ENCODE measurements at places on chromosomes 2 and 18.
A peak's percentile ranks its signal among the peaks of the same experiment; 100 is the strongest.

- no peak for DNase-seq
Observed at GRCh38 chr2:52345082-52345481, 1313.2 kb upstream of the NRXN1 start.

DNA sequence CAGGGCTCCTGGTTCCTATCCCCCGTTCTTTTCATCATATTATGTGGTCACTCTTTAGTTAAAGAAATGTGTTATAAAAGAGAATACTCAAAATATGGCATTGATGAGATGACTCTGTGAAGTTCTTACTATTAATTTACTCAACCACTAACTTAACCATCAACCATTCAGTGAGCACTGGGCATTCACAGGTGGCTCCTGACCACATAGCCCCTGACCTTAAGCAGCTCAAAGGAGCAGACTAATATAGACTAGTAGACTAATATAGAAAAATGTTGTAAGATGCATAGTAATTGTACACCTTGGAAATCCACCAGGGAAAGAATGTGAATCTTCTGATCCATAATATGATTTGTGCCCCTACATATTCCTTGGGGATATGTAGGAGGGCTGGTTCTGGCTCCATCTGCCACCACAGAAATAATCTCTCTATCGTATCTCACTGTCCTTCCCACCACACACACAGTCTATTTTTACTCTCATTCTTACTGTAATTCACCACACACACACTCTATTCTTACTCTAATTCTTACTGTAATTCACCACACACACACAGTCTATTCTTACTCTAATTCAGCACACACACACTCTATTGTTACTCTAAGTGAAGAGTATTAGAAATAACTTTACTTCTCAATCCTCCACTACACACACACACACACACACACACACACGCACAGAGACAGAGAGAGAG is 188.9 kb upstream of the ITGA4 start:
- DNase-seq, result peak; percentile 4

- DNase-seq, result no peak
Observed at GRCh38 chr2:120109186-120110061, 96.5 kb downstream of the EPB41L5 start.

- no peak for DNase-seq
Observed at GRCh38 chr2:53945538-53945937, 25.3 kb downstream of the PSME4 start.

GRCh38 chr2:44833171-44834069 is 108.1 kb upstream of the SIX3 start:
- DNase-seq, result no peak

- DNase-seq, result no peak
Observed at GRCh38 chr18:56083097-56083521, 495.1 kb upstream of the TCF4 start.

GRCh38 chr2:146038014-146038413 is 1518.1 kb upstream of the ZEB2 start:
- DNase-seq, result no peak

DNA sequence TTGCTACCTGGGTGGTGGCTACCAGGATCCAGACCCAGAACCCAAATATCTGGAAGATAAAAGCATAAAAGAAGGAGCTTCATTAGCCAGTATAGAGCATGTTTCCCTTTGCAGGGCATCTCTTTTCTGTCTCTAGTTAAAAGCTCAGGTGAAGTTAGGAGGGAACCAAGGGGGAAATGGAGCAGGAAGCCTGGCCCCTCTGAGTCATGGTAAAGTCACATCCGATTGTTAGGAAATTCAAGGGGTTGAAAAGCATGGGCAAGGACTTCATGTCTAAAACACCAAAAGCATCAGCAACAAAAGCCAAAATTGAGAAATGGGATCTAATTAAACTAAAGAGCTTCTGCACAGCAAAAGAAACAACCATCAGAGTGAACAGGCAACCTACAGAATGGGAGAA is 126.9 kb downstream of the RPIA start:
- no peak for DNase-seq

DNA sequence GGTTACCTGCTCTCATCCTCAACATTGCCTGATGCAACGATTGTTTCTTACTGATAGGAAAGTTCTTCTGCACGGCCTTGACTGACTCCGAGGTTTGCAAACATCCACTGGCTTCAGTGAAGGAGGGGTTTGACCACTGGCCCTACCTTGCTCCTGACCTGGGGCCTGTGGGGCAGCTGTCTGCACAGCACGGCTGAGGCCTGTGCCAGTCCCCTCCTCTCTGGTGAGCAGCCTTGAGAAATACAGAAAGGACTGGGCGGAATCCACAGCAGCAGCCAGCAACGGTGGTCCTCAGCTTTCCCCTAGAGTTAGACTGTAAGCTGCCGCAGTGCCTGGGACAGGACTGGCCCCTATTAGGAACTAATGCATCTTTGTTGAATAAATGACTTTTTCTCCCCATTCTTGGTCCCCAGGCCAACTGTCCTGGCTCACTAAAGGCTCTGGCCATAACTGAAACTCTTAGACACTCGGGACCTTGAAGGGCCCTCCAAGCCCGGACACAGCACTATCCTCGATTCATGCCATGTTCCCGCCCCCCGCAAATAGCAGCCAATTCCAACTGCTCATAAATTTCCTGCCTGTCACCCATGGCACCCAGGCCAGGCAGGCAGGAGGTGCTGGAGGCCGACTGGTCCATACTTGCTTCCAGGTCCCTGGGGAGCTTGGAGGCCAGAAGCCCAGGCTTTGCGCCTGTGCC is 26.7 kb downstream of the ATOH8 start:
- DNase-seq, result no peak

- DNase-seq, result no peak
Observed at GRCh38 chr2:88538362-88538917, 85.9 kb upstream of the FOXI3 start.

All from amygdala (tissue), 56 donors.